CD4-positive, CD25-positive, alpha-beta regulatory T cell (primary cell): ENCODE measurements at places on chromosomes 2 and 18. TPM values are rescaled to one million over a fixed set of nuclear protein-coding genes. Genes with fewer than 3 reads are reported as not detected.
A peak's percentile ranks its signal among the peaks of the same experiment; 100 is the strongest.

DNA sequence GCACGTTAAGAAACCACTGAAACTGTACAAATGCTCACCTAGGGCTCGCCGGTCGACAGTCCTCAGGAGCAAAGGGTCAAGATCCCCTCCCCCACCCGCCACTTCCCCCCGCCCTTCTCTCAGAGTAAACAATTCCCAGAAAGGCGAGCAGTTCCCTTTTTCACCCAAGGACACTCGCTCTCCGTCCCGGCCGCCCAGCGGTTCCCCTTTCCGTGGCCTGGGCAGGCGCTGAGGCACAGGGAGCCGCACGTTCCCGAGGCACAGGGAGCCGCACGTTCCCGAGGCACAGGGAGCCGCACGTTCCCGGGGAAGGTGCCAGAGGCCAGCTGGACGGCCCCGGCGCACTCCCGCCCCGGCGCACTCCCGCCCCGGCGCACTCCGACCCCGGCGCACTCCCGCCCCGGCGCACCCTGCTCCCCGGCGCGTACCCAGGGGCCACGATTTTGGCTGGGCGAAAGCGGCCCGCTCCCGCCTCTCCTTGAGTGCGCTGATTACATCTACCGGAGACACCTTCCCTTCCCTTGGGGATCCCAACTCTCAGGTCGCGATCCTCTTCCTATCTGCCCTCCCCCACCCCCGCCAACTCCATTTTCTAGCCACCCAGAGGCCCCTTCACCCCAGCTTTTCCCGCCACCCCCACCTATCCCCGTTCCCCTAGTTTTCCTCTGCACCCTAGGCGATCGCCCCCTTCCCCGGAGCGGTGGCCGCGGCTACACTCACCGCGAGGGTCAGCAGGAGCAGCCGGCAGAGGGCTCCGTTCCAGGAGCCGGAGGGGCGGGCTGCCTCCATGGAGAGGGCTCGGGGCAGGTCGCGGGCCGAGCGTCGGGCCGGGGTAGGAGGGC lies 817 bp downstream of the DSC2 start:
- DNase-seq = no peak

DNA sequence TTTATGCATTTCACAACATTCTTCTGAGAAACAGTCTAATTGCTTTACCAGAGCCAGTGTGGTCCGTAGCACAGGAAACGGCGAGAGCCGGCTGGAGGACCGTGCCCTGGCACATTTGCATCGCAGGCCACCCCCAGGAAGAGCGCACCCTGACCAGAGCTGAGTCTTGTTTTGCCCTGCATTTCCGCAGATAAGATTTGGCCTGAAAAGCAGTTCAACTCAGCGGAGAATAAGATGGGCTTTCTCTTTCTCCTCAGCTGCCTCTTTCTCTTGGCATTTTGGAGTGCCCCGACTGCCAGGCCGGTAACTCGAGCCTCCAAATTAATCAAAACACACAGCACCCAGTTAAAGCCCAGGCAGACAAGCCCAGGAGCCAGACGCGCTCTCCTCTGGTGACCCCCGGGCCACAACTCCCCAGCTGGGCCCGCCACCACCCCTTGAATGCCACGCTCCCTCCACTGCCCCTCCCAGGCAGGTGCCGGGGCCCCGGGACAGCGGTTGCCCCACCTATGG lies 464 bp downstream of the COL4A4 start:
- no peak for DNase-seq

GRCh38 chr2:16960579-16960978 lies 294.9 kb upstream of the CYRIA start:
- DNase-seq = no peak

Gene ZNF521
- 1.8 TPM for total RNA-seq

- DNase-seq = no peak
These were observed 3.0 kb downstream of the NPC1 start for GRCh38 chr18:23583071-23583865.

DNA sequence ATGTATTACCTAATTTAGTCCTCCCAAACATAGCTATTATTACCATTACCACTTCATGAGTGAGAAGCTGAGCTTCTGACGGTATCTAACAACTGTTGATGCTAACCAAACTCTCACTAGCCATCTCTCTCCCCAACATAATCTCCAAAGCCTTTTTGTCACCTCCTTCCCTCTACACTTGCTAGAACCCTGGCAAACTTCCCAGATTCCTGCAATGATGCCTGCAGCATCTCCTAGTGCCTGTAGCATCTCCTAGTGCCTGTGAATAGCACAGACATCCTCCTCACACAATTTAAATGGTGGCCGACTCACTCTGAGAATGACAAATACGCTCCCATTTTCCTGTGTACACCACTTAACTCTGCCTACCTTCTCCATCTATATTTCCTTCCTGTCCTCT lies 126.7 kb downstream of the STK39 start:
- no peak for DNase-seq

- DNase-seq = peak; percentile 39
These were observed 8.7 kb downstream of the FAM178B start for GRCh38 chr2:96977631-96978195.

Gene RPL31
- 1,403 TPM for total RNA-seq

Gene MAIP1
- total RNA-seq = 23.3 TPM

Gene ANKRD30BL
- not detected for total RNA-seq

DNA sequence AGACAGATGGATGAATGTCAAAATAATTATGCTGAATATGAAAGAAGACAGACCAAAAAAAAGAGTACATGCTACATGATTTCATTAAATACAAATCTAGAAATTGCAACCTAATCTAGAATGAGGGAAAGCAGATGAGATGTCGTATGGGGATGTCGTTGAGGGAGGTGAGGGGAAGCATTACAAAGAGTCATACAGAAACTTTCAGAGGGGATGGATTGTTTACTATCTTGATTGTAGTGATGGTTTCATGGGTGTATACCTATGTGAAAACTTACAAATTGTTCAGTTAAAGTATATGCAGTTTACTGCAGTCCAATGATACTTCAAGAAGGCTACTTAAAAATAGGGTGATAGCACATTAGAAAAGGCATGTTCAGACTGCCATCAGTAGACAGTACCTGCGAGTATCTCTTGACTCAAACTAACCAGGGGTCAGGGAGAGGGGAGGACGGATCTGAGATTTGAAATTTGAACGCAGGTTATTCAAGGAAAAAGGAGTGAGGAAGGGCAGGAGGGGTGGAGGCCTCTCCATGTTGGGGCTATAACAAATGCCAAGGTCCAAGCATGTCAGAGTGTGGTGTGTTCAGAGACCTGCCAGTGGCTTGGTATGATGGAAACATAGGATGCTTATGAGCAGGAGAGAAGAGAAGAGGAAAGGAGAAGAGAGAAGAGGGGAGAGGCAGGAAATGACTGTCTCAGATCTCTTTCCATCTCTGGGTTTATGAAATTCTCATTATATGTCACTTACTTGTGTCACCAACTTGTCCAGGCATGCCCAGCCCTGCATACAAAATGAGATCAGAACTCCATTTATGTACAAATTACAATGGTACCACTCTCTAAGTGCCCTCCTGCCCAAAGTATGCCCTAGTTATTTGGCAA lies 257.3 kb upstream of the CXCR4 start:
- no peak for DNase-seq

DNA sequence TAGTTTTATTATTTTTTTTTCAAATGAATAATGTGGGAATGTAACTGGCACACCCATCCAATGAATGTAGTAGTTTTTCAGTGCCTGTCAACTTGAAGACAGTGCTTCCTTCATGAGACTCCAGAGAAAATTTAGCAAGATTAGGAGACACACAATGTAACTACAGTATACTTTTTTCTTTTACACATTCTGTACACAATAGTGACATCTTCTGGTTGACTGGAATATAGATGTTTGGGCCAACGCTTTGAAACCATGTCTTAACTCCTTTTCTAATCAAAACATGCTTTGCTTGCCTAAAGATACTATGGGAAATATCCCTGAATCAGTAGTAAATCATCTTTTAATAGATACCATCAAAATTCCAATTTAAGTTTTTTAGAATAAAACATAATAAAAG lies 229.5 kb upstream of the ZC3H15 start:
- DNase-seq = no peak

DNA sequence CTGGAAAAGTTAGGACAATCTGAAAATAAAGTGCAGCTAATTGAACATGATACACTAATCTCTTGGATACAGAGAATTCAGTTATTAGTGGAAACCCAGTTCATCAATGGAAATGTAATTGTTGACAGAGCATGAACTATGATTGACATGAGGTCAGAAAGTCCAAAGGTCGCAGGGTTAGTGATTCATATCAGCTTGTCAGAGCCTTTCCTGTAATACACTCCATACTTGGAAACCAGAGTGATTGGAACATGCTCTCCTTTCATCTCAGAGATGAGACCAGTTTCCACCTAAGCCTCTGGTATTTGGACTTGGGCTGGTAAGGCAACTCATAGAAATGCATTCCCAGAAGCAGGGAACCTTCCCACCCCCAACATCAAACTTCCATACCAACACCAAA lies 8.5 kb upstream of the NCKAP5 start:
- DNase-seq = no peak

Gene CNGA3
- not detected for total RNA-seq

GRCh38 chr2:88733155-88733902 lies 41.9 kb downstream of the RPIA start:
- DNase-seq = no peak

- DNase-seq = no peak
These were observed 23.5 kb downstream of the PTGR3 start for GRCh38 chr18:75185460-75185859.

DNA sequence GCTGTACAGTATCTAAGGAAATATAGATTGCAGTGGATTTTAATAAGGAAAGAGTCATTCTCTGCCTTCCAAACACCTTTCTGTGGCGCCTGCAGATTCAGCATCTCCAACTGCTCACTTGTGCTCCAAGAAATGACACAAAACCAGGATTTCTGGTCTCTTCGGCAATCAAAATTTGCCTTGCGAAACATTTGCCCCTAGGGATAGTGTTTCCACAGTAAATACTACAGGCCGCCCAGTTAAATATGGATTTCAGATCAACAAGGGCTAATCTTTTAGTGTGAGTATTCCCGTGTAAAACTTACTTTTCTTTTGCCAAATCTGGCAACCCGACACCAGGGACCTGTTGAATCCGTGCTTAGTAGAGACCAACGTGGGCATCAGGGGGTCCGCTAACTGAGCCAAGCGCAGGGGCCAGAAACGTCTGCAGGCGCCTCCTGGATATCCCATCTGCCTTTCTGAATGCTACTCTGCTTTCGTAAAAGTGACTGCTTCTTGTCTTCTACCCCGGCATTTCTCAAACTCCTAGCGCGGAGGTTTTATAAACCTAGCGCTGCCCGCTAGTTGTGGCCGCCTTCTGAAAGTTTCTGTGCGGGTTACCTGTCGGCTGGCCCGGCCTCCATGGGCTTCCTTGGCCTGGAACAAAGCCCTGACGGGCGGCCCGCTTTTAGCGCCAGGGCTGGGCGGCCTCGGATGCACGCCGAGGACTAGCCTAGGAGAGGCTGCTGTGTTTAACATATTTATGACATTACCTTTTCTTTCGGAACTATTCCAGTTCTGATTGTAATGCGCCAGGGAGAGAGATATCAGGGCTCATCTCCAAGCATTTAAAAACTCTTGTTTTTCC lies 2.5 kb downstream of the CYP1B1 start:
- no peak for DNase-seq

Gene UGT1A6
- total RNA-seq = not detected

DNA sequence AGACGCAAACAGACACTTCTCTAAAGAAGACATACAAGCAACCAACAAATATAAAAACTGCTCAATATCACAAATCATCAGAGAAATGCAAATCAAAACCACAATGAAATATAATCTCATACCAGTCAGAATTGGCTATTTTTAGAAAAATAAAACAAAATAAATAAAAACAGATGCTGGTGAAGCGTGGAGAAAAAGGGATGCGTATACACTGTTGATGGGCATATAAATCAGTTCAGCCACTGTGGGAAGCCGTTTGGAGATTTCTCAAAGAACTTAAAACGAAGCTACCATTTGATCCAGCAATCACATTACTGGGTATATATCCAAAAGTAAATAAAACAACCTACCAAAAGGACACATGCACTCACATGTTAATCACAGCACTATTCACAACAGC lies 206.2 kb downstream of the HNMT start:
- DNase-seq = no peak

DNA sequence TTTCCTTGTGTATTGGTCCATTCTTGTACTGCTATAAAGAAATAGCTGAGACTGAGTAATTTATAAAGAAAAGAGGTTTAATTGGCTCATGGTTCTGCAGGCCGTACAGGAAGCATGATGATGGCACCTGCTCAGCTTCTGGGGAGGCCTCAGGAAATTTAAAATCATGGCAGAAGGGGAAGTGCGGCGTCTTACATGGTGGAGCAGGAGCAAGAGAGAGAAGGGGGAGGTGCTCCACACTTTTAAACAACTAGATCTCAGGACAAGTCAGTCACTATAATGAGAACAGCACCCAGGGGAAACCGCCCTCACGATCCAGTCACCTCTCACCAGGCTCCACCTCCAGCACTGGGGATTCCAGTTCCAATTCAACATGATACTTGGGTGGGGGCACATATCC lies 54.3 kb downstream of the MSH2 start:
- no peak for DNase-seq

Gene NFATC1
- 64.7 TPM for total RNA-seq

Gene FAM237A
- not detected for total RNA-seq

DNA sequence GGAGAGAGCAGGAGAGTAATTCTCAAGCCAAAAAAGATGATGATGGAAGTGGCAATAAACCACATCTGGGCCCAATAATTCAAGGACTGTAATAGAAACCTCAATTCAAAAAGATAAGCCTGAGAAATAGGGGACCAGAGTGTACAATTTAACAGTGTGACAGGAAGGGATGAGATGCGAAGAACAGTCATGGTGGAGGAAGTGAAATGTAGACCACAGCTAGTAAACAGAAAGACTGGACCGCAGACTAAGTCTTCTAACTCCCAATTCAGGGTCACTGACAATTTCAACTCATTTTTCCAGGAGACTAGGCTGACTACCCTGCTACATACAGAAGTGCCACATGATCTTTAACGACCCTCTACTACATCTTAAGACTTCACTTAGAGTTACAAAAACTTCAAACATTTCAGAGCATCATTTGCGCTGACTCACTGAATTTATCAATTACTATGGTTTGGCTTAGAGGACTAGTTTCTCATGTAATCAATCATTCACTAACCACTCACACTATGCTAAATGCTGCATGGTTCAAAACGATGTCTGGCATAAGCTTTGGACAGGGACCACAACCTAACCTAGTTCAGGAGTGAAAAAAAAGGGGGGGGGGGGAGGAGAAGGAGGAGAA lies 9.0 kb downstream of the CUL3 start:
- DNase-seq = peak; percentile 41

- no peak for DNase-seq
These were observed 4.7 kb downstream of the WDR54 start for GRCh38 chr2:74426181-74426758.

- DNase-seq = no peak
These were observed 272.9 kb downstream of the PAX3 start for GRCh38 chr2:222025881-222026271.

Gene CAD
- total RNA-seq = 27.4 TPM
